Activated CD4-positive, alpha-beta T cell treated with anti-CD3 and anti-CD28 coated beads, Interleukin-2, amount 50 U/mL, for 1 hour (primary cell): ENCODE measurements at places on chromosomes 3 and 15.

DNA sequence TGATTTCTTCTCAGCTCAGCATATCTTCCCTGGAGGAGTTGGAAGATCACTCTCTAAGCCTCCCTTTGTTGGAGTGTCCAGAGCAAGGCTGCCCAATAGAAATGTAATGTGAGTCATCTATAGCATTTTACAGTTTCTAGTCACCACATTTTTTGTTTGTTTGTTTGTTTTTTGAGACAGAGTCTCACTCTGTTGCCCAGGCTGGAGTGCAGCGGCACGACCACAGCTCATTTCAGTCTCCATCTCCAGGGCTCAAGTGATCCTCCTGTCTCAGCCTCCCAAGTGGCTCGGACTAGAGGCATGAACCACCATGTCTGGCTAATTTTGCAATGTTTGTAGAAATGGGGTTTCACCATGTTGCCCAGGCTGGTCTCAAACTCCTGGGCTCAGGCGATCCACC lies 21.3 kb downstream of the KLHL6 start:
- no peak for DNase-seq

DNA sequence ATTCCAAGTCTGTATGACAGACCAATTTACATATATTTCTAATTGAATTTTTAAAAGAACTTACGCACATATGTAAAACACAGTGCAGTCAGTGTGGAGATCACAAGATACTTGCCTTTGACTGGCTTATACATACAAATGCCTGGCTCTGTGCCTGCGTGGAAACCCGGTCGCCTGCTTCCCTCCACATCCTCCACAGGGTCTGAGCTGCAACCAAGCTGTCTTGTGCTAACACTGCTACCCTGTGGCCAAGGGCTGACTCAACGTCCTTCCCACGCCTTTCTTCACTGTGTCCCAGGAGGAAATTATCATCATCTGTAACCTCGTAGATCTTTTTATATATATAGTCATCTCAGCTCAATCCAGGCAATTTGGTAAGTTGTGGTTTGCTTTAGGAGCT lies 117.0 kb downstream of the WNT7A start:
- no peak for DNase-seq

- DNase-seq: no peak
Observed at GRCh38 chr3:31065765-31066164, 171.3 kb upstream of the GADL1 start.

GRCh38 chr15:81346611-81347010 lies 22.7 kb upstream of the STARD5 start:
- DNase-seq: no peak

DNA sequence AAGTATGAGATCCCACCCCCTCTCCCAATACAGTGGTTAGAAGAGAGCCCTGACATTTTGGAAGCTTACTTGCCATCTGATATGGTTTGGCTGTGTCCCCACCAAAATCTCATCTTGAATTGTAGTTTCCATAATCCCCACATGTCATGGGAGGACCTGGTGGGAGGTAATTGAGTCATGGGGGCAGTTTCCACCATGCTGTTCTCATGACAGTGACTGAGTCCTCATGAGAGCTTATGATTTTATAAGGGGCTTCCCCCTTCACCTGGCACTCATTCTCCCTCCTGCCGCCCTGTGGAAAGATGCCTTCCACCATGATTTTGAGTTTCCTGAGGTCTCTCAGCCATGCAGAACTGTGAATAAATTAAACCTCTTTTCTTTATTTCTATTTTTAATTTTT lies 28.8 kb upstream of the HES1 start:
- no peak for DNase-seq

DNA sequence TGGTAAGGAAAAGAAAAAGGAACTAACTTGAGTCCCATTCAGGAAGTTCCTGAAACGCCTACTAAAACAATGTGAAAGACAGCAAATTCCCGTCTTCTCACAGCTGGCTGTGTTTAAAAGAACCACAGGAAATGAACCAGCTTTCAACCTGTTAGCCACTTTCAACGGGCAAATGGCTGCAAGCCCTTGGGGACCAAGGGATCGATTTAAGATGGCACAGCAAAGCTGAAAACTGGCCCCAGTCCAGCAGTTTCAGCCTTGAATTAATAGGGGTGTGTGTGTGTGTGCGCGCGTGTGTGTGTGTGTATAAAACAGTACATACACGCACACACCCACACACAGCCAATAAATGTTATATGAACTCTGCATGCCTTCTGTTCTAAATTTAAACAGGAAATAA lies 168.7 kb upstream of the TMCO5A start:
- no peak for DNase-seq

DNA sequence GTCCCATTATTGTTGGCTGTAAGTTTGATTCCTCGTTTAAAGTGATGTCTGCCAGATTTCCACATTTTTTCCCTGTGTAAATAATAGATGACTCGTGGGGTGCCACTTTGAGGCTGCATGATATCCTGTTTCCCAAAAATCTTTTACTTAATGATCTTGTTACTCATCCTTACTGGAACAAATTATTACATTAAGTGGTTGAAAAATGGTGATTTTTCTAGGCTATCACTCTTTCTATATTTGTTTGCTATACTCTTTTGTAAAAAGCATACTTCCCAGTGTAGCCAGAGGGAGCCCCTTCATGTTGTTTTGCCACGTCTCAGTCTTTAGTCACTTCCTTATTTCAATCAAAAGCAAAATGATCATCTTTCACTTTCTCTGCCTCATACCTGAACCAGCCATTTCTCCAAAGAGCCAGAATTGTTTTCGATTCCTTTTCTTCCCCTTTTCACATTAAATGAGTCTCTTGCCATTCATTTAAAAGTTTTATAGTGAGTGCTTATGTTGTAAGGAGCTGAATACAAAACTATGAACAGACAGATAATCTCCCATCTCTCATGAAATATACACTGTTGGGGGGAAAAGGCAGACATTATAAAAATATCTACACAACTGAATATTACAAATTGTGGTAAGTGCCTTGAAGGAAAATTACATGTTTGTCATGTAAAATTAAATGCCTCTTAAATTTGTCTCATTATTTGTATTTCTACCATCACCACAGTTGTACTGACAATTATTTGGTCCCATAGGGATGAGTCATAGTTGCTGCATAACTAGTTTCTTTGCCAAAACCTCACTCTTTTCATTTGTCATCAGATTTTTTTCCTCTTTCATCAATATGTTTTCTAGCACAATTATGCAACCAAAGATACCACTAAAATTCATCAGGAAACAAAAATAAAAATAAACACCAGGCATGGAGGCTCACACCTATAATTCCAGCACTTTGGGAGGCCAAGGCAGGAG lies 41.5 kb downstream of the ADGRG7 start:
- no peak for DNase-seq
